ENCODE measurements at places on chromosomes 2 and 18.

DNA sequence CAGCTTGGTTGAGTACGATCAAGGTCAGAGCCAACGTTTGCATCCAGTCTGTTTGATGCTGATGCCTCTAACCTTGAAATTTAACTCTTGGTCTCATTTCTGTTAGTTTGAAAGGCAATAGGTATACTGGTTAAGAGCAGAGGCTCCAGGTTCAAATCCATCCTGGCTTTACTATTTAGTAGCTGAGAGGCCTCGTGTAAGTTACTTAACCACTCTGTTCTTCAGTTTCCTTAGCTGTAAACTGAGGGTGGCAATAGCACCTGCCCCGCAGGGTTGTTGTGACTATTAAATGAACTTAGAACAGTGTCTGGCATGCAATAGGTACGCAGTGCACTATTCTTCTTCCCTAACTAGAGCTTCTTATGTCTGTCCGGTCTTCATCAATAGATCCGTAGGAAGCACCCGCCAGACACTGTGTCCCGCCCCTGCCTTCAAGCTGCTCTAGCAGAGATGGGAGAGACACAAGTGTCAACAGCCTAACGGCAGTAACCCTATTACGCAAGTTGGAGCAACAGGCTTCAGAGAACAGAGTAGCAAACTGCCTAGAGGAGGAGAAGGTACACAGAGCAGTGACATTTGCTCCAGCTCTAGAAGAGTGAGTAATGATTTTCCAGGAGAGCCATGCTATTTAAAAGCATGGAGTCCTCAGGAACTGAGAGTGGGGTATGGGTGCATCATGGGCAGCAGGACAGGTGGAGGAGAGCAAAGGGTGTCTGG is 62.7 kb upstream of the ST3GAL5 start:
- no peak for DNase-seq

GRCh38 chr2:32485399-32485798 is 128.6 kb downstream of the BIRC6 start:
- DNase-seq: no peak

GRCh38 chr2:124810132-124810531 is 785.0 kb downstream of the CNTNAP5 start:
- DNase-seq: peak; percentile 9

DNA sequence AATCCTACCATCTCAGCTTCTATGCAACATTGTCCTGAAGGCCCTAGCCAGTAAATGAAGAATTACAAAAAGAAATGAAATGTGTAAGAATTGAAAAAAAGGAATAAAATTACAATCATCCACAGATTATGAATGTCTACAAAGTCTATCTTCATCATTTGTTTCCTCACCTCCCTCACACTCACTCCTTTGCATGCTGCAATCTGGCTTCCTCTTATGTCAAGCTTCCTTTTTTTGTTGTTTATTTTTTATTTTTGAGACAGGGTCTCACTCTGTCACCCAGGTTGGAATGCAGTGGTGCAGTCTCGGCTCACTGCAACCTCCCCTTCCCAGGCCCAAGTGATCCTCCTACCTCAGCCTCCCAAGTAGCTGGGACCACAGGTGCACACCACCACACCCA is 129.0 kb downstream of the CABYR start:
- no peak for DNase-seq

DNA sequence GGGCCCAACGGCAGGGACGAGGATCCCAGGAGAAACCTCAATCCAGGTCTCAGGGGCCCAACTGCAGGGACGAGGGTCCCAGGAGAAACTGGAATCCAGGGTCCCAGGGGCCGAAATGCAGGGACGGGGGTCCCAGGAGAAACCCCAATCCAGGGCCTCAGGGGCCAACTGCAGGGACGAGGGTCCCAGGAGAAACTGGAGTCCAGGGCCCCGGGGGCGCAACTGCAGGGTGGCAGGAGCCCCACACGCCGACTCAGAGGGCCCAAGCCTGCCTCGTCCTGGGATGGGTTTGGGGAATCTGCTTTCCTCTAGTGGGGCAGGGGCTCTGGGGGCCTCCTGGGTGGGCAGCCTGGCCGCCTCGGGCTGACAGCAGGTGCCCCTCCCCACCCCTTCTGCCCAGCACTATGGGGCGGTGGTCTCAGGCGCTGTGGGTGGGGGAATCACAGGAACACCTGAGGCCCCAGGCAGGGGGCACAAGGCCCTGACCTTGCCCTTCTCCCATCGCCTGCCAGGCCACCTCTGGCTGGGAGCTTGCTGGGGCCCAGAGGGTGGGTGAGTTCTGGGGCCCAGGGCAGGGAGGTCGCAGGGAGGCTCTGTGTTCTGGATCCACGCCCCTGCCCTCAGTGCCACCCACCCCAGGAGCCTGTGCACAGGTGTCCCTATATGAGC is 7.1 kb downstream of the RTP5 start:
- no peak for DNase-seq

DNA sequence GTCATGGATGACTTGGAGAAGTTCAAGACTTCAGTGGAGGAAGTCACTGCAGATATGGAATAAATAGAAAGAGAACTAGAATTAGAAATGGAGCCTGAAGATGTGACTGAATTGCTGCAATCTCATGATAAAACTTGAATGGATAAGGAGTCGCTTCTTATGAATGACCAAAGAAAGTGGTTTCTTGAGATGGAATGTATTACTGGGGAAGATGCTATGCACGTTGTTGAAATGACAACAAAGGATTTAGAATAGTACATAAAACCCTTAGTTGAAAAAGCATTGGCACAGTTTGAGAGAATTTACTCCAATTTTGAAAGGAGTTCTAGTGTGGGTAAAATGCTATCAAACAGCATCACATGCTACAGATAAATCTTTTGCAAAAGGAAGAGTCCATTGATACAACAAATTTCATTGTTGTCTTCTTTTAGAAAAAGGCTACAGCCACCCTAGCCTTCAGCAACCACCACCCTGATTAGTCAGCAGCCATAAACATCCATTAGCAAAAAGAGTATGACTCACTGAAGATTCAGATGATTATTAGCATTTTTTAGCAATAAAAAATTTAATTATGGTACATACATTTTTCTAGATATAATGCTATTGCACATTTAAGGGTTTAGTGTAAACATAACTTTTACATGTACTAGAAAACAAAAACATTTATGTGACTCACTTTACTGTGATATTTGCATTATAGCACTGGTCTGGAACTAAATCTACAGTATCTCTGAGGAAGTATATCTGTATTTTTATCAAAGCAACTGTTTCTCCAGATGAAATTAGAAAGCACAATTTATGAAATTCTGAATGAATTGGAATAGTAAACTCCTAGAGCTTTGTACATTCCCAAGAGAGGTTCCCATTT is 110.5 kb upstream of the TACR1 start:
- DNase-seq: no peak

DNA sequence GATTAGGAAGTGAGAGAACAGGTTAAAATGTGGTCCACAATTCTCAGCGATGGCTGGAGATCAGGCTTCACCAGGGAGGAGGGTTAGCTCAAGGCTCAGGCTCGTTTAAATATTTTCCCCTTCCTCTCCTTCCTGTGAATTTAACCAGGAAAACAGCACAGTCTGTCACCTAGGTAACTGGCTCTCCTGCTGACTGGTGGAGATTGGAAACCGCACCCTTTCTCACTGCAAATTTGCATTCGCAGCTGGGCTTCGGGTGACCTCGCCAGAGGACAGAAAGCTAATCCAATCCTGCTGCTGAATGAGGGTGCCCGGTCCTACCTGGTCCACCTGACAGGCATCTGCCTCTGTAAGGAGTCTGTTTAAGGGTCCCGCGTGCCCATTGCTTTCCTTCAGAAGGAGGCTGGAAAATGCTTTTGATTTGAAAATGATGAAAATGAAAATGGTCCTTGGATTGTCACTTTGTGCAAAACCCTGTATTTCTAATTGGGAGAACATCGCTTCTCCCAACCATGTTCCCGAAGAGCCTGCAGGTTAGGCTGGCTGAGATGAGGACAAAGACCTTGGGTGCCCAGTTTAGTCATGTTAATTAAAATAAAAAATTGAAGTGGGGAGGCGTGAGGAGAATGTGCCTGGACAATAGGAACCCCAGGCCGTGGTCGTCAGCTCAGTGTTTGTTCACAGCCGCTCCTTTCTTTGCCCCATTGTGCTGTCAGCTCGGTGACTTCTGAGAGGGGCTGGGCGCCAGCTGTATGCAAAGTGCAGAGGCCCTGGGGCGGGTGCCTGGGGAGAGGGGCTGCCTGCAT is 43.4 kb upstream of the MTCL1 start:
- DNase-seq: no peak

- DNase-seq: no peak
Measured at GRCh38 chr2:24702800-24703199, 90.4 kb downstream of the PTRHD1 start.

DNA sequence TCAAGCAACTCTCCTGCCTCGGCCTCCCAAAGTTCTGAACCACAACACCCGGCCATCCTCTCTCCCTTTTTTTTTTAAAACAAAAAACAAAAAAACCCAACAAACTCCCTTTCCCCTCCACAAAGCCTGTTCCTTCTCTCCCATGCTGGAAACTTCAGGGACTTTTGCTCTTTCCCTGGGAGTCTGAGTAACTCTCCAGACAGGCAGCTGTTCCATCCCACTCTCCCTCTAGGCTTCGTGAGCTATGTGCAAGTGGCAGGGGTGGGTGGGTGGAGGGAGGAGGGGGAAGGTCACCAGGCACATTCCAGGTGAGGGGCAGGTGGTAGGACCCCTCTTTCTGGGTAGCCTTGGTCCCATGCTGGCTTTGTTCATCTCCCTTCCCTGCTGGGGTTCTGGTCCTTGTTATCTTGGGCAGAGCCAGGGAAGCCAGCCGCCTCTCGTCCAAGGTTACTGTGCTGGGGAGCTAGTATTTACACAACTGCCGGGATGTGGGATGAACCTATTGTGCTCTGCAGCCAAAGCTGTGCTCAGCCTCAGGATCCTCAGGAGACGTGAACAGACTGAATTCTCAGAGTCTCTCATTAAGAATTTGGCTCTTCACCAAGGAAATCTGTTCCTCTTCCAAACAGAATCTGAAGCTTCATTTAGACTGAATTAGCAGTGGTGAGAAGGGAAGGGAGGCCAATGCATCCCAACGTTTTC is 106.9 kb downstream of the LIPG start:
- DNase-seq: no peak

DNA sequence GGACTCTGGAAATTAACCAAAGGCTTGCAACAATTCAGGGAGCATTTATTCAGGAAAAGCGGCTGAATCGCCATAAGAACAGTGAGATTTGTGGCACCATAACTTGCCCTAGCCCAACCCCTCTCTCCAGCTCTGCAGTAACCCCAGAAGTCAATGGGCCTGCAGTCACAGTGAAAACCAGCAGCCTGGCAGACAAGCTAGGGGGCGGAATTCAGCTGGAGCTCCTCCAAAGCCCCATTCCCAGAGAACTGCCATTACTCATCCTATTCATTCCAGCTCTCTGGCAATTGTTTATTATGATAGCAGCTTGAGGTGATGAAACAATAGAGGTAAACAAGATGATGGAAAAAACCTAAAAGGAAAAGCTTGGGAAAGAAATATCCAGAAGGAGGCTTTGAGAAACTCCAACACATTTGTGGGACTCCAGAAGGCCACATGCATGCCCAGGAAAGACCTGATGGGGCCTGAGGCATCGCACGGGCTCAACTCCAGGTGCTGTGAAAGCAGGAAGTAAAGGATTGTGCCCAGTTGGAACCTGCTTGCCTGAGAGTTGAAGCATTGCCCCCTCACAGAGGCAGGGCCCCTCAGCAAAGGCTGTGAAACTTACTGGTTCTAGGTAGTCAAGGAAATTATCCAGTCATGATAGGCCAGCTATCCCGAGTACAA is 126.7 kb downstream of the TWIST2 start:
- DNase-seq: no peak

DNA sequence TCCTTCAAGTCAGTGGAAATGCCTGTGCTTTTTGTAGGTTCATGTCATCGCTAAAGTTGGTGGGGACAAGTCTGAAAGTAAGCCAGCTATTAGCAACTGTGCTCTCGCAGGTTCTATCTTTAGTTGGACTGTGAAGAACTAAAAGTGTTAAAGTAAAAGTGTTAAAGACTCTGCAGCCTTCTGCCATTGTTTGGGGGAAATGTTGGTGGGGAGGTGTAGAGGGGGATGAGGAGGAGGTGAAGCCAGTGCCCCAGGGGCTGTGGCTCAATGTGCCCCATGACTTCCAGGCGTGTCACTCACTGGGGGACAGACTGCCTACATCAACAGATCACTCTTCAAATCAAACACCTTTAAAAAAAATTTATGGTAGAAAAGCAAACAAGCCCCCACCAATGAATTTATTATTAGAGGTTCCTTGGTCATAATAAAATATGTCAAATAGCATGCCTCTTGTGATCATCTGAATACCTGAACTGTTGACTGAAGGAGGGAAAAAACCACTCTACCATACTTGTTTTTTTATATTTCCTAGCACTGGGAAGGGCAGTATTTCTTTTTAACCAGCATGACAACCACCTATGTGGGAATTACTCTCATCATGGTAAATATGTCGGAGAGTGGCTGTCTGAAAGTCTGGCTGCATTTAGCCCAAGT is 19.3 kb downstream of the TGFA start:
- no peak for DNase-seq

DNA sequence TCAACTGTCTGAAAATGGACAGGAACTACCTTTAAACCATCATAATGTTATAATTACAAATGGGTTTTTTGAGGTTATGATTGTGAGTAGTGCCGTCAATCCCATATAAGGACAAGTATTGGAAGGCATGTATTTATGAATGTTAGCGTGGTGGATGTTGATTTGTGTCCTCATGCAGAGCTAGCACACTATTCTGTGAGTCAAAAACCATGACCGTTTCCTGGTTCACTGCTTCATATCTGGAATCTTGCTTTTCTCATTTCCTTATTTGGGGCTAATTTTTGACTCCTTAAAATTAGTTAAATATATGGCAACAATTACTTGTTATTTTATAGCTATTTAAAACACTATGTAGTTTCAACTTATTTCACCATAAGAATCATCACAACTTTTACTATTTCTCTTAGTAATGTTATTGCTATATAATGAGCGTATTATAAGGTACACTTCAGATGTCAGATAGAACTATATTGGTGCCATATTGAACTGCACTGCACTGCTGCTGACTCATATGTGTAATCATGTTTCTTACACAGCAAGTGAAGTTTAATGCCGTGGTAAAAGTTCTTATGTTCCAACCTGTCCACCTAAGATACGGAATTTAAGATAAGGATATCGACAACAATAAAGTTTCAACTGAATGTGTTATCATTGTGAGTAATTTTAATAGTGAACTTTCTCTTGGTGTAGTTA is 192.8 kb downstream of the PTGR3 start:
- DNase-seq: no peak

DNA sequence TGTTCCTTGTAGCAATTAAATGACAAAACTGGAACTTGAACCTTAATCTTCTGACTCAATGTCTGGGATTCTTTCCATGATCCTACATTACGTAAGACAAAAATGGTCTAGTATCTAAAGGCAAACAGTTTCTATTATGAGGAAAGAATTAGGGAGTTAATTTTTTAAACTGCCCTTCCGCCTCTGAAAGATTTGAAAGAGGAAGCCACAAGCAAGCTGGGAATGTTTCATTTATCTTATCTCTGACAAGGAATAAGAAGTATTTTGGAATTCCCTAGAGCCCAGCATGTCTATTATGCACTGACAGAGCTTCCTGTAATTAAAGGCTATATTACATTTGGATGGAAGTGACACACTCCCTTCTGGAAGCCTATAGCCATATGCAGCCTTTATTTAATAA is 558.8 kb upstream of the CDH2 start:
- no peak for DNase-seq

- no peak for DNase-seq
Measured at GRCh38 chr2:52639692-52640091, 1127.9 kb upstream of the CHAC2 start.

GRCh38 chr2:172098650-172099471 is 3.8 kb downstream of the DLX2 start:
- DNase-seq: no peak

All from progenitor cell of endocrine pancreas (in vitro differentiated cells).